CD14-positive monocyte (primary cell): ENCODE measurements at places on chromosomes 1 and 21. TPM values are rescaled to one million over a fixed set of nuclear protein-coding genes. Genes with fewer than 3 reads are reported as not detected.

DNA sequence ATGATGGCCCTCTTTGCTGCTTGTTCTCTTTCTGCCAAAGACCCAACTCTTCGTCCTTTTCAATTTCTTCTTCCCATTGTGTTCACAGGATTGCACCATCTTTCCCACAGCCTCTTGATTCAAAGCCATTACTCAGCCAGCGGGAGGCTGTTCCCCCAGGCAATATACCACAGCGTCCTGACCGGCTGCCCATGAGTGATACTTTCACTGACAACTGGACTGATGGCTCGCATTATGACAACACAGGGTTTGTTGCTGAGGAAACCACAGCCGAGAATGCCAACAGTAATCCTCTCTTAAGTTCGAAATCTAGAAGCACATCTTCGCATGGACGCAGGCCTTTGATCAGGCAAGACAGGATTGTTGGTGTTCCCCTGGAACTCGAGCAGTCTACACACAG lies 167.4 kb downstream of the LRRC40 start:
- no peak for DNase-seq

- DNase-seq = no peak
These were observed 24.2 kb downstream of the WDTC1 start for GRCh38 chr1:27258598-27258997.

- DNase-seq = no peak
These were observed 1471.7 kb upstream of the B3GALT2 start for GRCh38 chr1:194658090-194658439.

- no peak for DNase-seq
These were observed 32.4 kb downstream of the ZBTB17 start for GRCh38 chr1:15943328-15943991.

- DNase-seq = no peak
These were observed 3.8 kb upstream of the ARHGEF2 start for GRCh38 chr1:155982106-155982505.

- no peak for DNase-seq
These were observed 52.2 kb downstream of the KCNC4 start for GRCh38 chr1:110262296-110262695.

GRCh38 chr1:143720087-143721023 lies 251.4 kb downstream of the FAM72C start:
- DNase-seq = no peak

SPATA45 gene
- polyA plus RNA-seq = not detected
